CD8-positive, alpha-beta memory T cell (primary cell): ENCODE measurements at places on chromosomes 7 and 10. TPM values are rescaled to one million over a fixed set of nuclear protein-coding genes. Genes with fewer than 3 reads are reported as not detected.

The SSC4D gene
- polyA plus RNA-seq = 0.17 TPM

The ELAPOR2 gene
- polyA plus RNA-seq = 4.5 TPM

GRCh38 chr7:74254858-74255379 lies 720 bp upstream of the RFC2 start:
- no peak for DNase-seq

GRCh38 chr7:117155694-117156093 lies 167.2 kb downstream of the WNT2 start:
- no peak for DNase-seq

- DNase-seq = no peak
Measured at GRCh38 chr7:157425761-157426160, 89.0 kb downstream of the DNAJB6 start.

DNA sequence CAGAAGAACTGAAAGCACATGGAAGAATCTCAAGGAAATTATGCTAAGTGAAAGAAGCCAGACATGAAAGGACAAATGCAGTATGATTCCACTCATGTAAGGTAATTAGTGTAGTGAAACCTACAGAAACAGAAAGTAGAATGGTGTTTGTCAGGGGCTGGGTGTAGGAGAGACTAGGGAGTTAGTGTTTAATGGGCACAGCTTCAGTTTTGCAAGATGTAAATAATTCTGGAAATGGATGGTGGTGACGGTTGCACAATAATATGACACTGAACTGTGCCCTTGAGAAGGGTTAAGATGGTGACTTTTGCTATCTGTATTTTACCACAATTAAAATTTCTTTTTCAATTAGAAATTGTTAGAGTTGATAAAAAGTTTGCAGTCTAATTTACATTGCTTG lies 157.3 kb upstream of the ADCY1 start:
- DNase-seq = no peak

- DNase-seq = no peak
Measured at GRCh38 chr10:6757158-6757557, 177.1 kb upstream of the PRKCQ start.

DNA sequence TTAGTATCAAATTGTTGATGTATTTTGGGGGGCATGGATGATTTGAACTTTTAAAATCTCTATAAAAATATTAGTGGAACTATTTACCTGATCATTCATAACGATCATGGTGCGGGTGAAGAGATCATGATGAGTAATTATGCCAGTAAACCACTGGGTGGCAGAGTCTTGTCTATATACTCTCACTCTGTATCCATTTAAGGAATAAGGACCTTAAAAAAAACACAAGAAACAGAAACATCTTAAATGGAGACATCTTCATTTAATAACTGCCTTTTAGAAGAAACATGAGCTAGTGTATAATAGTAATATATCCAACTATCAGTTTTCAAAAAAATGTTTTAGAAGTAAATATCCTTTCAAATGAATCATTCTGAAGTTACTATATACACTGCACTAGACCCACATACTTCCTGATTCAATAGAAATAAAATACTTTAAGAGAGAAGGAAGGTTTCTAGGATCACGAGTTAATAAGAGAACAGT lies 84.0 kb downstream of the NRBF2 start:
- no peak for DNase-seq

GRCh38 chr10:15718694-15719048 lies 1.1 kb downstream of the ITGA8 start:
- no peak for DNase-seq

DNA sequence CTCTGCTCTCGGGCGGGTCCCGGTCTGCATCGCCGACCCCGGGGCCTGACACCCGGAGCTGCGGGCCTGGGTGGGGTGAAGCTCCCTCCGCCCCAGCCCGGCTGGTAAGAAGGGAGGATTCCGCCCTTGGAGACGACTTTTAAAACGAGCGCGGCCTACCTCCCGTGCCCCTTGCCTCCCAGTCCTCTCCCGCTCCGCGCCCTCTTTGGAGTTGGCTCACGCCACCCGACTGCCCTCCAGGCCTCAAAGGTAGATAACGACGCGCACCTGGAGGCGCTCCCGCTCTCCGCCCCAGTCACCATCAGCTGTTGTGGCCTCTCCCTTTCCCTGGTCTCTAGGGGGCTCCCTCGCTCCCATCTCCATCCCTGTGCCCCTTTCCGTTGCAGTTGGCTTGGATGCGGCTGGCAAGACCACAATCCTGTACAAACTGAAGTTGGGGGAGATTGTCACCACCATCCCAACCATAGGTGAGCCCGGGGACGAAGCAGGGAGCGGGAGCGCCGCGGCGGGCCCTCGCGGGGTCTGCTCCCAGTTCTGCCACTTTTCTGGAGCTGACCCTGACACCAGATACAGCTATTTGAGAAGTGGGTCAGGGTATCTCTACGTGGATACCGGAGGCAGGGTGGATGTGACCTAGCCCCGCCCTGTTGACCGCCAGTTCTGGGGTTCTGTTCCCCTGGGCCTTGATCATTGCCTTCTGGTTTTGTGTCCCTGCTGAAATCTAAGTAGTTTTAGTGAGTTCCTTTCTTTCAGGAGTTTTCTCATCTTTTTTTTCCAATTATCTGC lies 679 bp downstream of the ARF5 start:
- DNase-seq = no peak

DNA sequence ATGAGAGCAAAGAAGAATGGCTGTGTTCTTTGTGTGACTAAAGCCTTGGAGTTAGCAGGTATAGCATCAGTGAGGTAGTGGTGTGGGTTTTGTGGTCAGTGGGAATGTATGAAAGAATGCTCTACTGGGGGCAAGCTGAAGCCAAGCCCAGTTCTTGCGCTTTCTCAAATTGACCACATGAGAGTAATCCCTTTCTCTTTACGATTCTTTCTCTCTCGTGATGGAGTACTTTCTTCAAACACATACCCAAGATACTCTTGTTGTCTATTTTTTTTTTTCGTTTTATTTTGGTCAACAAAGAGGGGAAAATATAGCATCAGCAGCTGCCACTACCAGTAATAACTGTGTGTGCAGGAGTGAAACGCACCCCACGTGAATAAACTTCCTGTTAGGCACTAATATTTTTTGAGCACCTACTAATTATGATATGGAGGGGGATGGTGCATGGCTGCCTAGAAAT lies 8.4 kb upstream of the PANK1 start:
- no peak for DNase-seq

DNA sequence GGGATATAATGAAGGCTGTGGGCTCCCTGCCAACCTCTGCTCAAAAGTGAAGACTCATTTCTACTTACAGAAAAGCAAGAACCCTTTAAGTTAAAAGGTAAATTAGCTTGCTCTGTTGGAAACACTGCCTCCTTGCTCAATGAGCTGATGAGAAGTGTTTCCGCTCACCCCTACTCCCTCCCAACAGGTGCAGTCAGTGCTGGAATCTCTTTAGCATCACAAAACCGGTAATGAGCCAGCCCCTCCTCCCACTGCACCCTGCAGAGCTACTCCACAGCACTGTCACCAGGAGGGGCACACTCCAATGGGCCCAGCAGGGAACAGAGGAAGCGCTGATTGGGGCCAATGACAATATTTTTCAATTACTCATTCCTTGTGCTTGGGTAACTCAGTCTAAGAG lies 262.5 kb downstream of the TCERG1L start:
- no peak for DNase-seq
